Activated T-cell treated with anti-CD3 and anti-CD28 coated beads, Interleukin-2, amount 50 U/mL, for 72 hours (primary cell): ENCODE measurements at places on chromosomes 5 and 9. TPM values are rescaled to one million over a fixed set of nuclear protein-coding genes. Genes with fewer than 3 reads are reported as not detected.

GZMA gene
- total RNA-seq = 4.2 TPM

LRRC19 gene
- not detected for total RNA-seq

EMB gene
- 94.6 TPM for total RNA-seq

RABL6 gene
- 66.8 TPM for total RNA-seq

PCDHGA9 gene
- total RNA-seq = 0.10 TPM

SAXO1 gene
- not detected for total RNA-seq

C5 gene
- 3.5 TPM for total RNA-seq

APBB3 gene
- 38.2 TPM for total RNA-seq

DNA sequence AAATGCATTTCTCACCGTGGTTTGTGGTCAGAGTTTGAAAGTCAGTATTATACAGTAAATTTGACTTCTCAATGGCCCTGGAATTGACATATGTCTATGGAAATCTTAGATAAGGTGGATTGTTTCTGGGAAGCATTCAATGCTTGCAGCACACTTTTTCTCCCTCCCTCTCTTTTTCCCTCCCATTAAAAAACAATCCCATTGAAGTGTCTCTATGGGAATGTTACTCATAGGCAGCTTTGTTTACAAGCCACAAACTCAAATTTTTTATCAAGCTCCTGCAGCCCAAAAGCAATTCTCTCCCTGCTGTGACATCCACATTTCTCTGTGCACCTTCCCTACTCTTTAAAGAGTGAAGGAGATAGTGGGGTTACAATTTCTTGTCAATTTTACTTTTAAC is 292.1 kb downstream of the ARRDC3 start:
- no peak for DNase-seq

GRCh38 chr5:153480401-153480800 is 10.1 kb upstream of the GRIA1 start:
- DNase-seq = no peak

- no peak for DNase-seq
These were observed 308.8 kb upstream of the PANK3 start for GRCh38 chr5:168887931-168888330.

DNA sequence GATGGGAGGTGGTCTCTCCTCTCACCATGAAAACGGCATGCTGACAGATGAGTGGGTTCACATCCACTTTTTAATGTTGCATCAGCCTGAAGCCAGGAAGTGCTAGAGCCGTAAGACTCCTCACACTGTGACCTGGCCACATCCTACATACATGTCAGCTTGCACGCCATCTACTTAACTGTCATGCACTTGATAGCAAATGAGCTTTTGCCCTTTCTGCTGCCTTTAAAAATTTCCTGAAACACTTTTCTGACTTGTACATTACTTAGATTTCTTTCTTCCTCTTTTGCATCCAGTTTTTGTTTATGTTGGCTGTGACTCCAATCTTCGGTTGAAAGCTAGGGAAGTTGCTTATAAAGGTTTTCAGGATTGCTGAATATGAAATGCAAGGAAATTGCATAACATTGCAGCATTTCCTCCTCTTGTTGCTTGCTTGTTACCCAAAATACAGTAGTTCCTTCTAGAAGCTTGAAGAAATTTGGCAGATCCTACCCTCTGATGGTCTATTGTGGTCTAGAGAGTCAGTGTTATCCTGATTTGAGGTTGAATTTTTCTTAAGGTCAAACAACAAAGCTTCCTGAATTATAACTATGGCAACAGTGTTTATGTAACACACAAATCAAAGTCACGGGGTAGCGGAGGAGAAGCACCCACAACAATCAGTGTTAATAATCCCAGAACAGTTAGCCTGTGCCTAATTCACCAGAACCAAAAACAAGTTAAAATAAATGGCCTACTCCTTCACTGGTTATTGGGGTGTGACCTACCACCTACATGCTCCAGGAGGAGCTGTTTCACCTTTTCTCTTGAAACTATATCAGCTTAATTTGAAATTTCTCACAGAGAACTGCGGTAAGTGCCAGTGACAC is 232.5 kb downstream of the ARHGAP26 start:
- peak; percentile 66 for DNase-seq

GRCh38 chr9:125932012-125932411 is 184.8 kb downstream of the PBX3 start:
- DNase-seq = no peak

DNA sequence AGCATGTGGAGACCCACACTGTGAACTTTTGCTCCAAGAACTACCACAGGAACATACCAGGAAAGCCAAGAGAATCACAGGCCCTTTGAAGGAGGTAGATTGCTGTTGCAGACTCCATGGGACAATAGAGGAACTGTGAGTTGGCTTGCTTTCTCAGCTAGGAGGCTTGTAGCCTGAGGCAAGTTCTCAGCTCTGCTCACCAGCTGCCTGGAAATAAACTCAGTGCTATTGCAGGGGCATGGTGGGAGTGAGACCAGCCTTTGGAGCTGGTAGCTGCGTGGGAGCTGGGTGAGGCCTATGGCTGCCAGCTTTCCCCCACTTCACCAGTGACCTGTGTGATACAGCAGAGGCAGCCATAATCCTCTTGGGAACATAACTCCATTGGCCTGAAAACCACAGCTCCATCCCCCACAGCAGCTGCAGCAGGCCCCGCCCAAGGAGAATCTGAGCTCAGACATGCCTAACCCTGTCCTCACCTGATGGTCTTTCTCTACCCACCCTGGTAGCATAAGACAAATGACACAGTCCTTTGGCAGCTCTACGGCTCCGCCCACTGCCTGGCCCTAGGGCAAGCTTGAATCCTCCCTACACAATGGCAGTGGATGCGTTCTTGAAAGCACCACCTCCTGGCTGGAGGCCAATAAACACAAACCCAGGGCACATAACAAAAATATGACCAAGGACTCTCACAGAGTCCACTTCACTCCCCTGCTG is 389.5 kb downstream of the KIF4B start:
- no peak for DNase-seq

- peak; percentile 35 for DNase-seq
These were observed 3.4 kb downstream of the RPL37 start for GRCh38 chr5:40831346-40832210.

DNA sequence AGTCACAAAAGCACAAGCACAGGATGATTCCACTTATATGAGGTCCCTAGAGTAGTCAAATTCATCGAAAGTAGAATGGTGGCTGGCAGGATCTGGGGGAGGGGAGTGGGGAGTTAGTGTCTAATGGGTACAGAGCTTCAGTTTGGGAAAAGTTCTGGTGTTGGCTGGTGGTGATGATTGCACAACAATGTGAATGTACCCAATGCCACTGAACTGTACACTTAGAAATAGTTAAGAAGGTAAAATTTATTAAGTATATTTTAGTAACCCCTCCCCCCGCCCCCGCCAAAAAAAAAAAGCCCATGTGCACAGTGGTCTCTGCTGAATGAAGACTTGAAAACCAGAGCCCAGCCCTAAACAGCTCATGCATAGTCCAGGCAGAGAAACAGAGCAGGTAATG is 24.8 kb upstream of the GTF3C5 start:
- no peak for DNase-seq

- no peak for DNase-seq
These were observed 71.3 kb upstream of the HTR4 start for GRCh38 chr5:148725675-148726074.

- DNase-seq = no peak
These were observed 35.4 kb downstream of the F2R start for GRCh38 chr5:76751291-76751690.

DNA sequence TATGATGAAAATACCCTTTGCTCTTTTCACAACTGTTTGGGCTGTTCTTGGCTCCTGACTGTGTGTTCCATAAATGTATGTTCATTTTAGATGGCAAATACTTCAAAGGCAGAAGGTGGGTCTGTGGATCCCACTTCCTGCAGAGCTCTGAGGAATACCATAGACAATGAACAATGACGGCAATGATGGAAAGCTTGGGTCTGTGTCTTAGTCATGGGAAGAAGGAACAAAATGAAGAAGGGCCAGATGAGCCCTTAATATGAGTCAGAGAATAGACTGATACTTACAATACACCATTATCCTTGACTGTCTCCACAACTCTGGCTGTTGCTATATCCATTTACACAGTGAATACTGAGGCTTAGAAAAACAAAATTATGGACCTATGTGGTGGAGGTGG is 126.0 kb downstream of the SLIT3 start:
- DNase-seq = no peak

- DNase-seq = no peak
These were observed 82.1 kb downstream of the GIN1 start for GRCh38 chr5:103037673-103038455.

GRCh38 chr5:137214446-137215189 is 284.5 kb downstream of the SPOCK1 start:
- DNase-seq = no peak

- DNase-seq = peak; percentile 75
These were observed 117.2 kb downstream of the INVS start for GRCh38 chr9:100216178-100216787.

DNA sequence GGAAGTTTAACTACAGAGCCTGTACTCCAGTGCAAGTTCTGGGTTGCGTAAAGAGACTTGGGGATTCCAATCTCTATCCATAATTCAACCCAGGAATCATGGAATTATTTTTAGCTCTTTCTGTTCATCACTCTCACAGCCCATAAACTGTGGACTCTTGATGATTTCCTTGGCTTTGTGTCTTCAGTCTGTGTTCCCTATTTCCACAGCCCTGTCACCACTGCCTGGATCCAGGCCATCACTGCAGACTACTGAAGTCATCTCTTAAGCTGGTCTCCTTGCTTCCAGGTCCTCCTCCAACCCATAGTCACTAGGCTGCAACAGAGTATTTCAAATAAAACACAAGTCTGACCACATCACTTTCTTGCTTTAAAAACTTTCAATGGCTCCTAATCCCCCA is 211.7 kb downstream of the PLK2 start:
- no peak for DNase-seq

DNA sequence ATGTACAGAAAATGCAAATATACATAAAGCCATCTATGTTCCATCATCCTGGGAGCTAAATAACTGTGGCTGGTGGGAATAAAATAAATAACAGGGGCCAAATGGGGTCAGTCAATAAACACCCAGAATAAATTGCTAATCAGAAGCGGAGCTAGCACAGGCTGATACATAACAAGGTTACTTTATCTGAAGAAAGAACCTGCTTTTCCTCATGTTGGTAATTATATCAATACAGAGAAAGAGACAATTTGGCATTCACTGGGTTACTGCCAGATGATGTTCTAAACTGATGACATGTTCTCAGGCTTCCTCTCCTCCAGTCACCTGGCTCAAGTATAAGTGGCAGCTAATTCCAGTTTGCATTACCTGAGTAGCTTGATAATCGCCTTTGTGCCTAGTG is 144.9 kb upstream of the CD180 start:
- DNase-seq = no peak

DNA sequence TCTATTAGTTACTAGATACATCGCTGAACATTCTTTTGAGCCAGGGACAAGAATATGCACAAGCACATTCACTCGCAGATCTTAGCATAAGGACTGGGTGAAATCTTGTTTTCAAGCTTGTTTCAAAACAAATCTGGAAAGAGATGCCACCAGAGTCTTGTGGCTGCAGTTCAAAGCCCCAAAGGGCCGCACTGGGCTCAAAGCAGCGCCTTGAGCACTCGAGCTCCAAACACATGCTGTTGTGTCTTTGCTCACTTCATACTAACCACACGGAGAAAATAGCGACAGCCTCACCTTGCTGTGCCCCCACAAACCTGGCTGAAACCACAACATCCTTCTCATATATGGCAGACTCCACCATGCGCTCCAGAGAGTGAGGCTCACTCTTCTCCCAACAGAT is 34.2 kb upstream of the IL7R start:
- DNase-seq = peak; percentile 51

DNA sequence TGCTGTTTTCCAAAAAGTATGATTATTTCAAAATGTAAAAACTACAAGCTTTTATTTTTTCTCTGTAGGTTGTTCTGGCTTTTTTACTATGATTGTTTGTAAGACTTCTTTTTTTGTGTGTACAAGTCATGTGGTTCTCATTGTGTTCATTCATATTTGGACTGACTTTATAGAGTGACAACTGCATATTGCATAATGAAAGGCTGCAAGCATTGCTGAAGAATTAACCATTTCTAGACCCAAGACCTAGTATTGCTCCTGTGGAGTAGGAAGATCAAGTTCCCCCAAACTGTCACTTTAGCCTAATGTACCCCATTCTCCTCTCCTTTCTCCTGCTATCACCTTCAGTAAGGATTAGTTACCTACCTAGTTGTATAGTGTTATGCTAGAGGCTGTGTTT is 10.0 kb downstream of the MAP1B start:
- DNase-seq = no peak

DNA sequence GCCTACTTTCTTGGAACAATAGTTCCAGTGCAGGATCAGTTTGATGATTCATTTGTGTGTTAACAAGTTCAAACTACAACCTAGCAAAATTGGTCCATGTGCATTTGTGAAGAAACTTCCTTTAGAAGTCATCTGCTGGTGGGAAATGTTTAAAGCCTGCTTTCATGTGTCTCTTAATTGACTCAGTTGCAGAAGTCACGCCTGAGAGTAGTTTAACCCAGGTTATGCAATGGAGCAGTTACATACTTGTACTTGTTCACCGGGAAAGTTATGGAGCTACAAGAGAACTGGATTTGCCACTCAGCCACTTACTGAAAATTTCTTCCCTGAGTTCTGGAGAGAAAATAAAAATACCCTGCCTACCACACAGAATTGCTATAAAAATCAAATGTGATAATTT is 1397.8 kb downstream of the PTPRD start:
- no peak for DNase-seq

- peak; percentile 3 for DNase-seq
These were observed 48.2 kb downstream of the CDK5RAP2 start for GRCh38 chr9:120531683-120532300.

- no peak for DNase-seq
These were observed 1.4 kb downstream of the KIF20A start for GRCh38 chr5:138180183-138180782.
